ENCODE measurements at places on chromosomes 2 and 18.

DNA sequence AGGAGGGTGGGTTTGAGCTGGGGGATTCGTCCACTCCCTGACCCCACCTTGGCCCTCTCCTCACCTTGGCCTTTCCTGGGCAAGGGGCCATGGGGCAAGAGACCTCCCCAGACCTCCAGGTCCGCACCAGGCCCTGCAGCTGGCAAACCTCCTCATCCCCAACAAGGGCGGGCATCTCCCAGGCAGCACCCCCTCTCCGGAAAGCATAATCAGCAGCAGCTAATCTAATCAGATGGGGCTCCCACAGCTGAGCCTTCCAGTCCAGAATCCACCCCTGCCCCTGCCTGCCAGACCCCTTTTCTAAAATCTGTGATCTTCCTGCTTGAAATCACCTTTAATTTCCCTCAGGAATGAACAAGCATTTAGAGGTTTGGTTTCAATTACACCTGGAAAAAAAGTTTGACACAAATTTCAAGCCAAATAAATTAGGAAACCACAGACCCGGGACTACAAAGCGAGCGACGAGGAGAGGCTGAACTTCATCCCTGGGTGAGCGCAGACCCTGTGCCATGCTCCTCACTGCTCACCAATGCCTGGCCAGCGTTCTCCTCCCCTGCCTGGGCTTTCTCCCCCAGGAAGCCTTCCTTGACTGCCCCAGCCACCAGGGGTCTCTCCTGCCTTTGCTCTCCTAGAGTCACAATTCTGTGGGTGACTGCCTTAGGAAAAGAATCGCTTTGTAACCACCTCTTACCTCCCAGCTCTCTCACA lies 143.0 kb upstream of the MYCN start:
- DNase-seq: no peak

DNA sequence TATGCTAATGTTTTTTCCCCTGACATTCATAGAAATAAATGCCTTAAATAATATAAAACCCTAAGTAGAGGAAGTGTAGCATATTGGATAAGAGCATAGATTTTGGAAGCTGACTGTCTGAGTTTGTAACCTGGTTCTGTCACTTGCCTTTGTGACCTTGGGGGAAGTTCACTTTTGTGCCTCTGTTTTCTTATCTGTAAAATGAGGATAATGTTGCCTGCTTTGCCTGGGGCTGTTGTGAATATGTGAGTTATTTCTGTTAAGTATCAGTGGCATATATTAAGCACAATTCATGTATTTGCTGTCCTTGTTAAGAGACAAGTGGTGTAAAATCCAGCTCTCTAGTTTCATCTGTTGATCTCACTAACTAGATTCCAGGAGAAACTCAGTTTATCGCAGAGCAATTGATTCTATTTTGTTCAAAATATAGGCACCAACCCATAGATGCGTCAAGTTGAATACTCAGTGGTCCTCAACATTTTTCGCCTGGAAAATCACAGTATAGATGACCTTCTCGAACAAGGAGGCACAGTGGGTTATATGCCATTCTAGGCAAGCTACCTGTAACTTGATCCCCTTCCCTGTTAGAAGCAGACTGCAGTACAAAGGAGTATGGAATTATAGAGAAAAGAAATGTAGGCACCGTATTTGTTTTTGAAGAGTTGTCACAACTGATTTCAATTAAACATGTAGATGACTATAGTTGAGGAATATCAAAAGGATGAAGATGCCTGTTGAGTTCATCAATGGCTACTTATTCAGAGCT lies 67.0 kb downstream of the SOCS6 start:
- DNase-seq: no peak

GRCh38 chr2:24768601-24769000 lies 24.6 kb downstream of the PTRHD1 start:
- no peak for DNase-seq

- DNase-seq: no peak
These were observed 27.6 kb downstream of the CENPO start for GRCh38 chr2:24820598-24821432.

GRCh38 chr2:145644820-145645302 lies 1124.9 kb upstream of the ZEB2 start:
- DNase-seq: no peak

- DNase-seq: no peak
These were observed 59.1 kb upstream of the WIPF1 start for GRCh38 chr2:174656676-174657176.

DNA sequence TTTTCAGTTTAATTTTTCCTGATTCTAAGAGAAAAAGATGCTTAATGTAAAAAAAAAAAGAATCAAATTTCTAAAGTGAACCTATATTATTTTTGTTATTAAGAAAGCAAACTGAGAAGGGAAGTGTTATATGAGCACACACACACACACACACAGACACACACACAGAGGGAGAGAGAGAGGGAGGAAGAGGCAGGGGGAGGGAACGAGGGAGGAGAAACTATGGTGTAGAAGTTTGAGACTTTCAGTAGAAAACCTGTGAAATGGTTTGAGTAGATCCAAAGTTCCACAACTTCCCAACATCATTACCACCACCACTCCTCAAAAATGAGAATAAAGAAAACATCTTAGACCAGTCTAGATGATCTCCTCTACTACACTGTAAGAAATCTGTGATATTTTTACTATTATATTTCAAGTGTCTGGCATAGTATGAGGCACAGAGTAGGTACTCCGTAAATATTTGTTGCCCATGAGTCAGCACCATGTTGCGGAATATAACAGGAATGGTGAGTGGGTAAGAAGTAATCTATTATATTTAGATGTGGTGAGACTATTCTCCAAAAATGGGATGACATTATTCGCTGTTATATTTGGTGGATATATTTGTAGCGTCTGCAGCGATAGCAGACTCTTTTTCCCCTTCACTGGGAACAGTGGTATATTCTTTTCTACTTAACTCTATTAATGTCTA lies 149.4 kb upstream of the DNMT3A start:
- DNase-seq: no peak

GRCh38 chr18:76407681-76408080 lies 87.4 kb downstream of the ZNF516 start:
- DNase-seq: no peak

GRCh38 chr18:42509750-42510415 lies 554.8 kb downstream of the PIK3C3 start:
- DNase-seq: no peak

DNA sequence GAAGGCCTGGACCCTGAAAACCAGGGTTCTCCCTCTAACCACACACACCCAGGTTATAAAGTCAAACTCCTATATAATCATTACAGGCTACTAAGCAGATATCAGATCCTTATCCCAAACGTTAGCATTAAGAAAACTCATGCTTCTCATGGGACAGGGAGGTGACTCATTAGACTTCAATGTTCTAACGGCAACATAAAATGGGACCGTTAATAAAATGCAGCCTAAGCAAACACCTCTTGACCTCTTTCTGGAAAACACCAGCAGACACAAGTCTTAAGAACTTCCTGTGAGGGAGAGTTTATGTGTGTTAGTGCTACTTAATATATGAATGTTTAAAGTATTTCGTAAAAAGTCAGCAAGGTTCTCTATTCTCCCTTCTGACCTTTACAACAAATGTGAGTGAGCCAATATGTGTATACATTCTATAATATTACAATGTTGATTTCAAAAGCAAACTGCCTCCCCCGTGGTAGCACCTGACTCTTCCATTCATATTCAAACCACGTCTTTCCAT lies 31.7 kb downstream of the LPIN2 start:
- DNase-seq: no peak

GRCh38 chr2:79359419-79359818 lies 153.4 kb upstream of the CTNNA2 start:
- DNase-seq: no peak

DNA sequence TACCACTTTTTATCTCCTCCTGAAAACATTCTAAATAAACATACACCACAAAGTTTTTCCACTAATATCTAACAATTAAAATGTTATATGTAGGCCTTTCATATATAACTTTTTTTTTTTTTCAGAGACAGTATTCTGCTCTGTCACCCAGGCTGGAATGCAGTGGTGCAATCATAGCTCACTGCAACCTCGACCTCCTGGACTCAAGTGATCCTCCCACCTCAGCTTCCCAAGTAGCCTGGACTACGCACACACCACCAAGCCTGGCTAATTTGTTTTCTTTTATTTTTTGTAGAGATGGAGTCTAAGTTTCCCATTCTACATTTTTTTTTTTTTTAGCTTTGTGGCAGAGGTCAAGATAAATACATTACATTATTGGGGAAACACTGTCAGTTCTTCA lies 1612.6 kb upstream of the NXPH2 start:
- DNase-seq: no peak

- DNase-seq: no peak
These were observed 190.0 kb downstream of the DSC3 start for GRCh38 chr18:30852541-30852940.

- DNase-seq: no peak
These were observed 91.7 kb downstream of the GCA start for GRCh38 chr2:162435676-162436075.

DNA sequence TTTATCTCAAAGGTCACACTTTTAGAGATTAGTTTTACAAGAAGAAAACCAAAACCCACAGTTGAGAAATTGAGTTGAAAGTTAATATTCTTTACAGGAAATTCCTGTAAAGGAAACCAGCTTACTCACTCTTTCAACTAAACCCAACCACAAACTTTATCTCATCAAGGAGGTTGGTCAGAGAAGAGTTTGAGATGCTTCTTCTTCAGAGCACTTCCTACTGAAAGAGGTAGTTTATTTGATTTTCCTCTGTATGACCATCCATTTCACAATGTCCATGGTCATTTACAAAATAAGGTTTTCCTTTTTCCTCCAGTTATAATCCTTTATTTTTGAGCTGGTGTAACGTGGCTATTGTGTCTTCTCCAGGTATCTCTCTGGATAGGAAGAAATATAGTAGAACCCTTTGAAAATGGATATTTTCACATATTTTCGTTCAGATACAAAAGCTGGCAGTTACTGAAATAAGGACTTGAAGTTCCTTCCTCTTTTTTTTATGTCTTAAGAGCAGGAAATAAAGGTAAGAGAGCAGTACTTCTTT lies 4.5 kb upstream of the IL18RAP start:
- no peak for DNase-seq

Measured in liver (tissue), 10 donors.